ENCODE measurements at places on chromosomes 2 and 18.

GRCh38 chr18:41613003-41613609 is 341.9 kb upstream of the PIK3C3 start:
- DNase-seq: no peak

GRCh38 chr2:144771348-144771747 is 251.4 kb upstream of the ZEB2 start:
- no peak for DNase-seq

DNA sequence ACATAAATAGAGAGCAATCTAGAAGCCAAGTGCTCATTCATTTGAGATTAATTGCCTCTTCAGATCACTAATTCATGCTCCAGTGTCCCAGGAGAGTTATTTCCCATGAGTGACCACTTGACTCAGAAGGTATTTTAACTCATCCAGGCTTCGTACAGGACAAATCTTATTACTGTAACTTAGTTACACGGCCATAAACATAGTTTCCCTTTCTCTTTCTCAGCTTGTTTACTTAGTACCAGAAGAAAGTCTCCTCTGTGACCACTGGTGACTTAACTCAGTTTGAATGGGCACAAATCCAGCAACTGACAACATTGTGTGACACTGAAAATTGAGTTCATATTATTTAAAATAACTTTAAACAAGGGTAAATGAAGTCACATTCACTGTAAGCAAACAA is 25.3 kb downstream of the MMADHC start:
- DNase-seq: no peak

- DNase-seq: peak; percentile 19
These were observed 156.1 kb downstream of the TPGS2 start for GRCh38 chr18:36672437-36673344.

DNA sequence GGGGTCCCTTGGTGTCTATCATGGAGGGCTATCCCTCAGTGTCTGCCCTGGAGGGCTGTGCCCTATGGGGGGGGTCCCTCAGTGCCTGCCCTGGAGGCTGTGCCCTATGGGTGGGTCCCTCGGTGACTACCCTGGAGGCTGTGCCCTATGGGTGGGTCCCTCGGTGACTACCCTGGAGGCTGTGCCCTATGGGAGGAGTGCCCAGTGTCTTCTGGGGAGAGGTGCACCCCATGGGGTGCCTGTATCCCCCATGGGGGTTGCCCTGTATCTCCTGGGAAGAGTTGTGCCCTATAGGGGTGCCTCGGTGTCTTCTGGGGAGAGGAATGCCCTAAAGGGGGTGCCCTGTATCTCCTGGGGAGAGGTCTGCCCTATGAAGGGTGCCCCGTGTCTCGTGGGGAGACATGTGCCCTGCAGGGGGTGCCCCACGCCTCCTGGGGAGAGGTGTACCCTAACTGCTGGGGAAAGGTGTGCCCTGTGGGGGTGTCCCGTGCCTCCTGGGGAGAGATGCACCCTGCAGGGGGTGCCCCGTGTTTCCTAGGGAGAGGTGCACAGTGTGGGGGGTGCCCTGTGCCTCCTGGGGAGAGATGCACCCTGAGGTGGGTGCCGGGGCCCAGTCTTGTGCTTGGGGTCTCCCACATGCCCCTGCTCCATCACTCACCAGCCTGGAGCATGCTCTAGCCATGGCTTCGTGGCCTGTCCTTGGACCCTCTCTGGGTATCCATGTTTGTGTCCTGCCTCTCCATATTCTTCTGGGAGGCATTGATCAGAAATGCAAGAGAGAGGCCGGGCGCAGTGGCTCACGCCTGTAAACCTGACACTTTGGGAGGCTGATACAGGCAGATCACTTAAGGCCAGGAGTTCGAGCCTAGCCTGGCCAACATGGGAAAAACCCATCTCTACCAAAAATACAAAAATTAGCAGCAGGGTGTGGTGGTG is 215.6 kb downstream of the HDAC4 start:
- no peak for DNase-seq

GRCh38 chr2:68907920-68908253 is 36.7 kb upstream of the BMP10 start:
- no peak for DNase-seq

DNA sequence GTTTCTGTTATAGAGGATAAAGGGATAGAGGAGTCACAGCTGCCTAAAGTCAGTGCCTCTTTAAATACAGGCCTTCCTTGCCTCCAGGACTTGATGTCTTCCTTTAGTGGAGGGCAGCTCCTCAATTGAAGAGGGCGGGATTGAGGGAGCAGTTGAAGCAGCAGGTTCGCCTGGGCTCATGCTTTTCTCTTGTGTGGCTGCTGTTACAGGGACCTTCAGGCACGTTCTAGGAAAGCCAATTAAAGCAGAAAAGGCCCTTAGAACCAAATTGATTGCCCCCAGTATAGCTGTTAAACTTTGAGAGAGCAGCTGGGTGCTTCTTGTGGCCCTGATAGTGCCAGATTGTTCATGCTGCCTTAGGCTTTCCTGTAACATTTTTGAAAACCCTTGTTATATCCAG is 42.0 kb upstream of the LTBP1 start:
- no peak for DNase-seq

GRCh38 chr2:38778687-38779082 is 675 bp downstream of the GEMIN6 start:
- DNase-seq: no peak

DNA sequence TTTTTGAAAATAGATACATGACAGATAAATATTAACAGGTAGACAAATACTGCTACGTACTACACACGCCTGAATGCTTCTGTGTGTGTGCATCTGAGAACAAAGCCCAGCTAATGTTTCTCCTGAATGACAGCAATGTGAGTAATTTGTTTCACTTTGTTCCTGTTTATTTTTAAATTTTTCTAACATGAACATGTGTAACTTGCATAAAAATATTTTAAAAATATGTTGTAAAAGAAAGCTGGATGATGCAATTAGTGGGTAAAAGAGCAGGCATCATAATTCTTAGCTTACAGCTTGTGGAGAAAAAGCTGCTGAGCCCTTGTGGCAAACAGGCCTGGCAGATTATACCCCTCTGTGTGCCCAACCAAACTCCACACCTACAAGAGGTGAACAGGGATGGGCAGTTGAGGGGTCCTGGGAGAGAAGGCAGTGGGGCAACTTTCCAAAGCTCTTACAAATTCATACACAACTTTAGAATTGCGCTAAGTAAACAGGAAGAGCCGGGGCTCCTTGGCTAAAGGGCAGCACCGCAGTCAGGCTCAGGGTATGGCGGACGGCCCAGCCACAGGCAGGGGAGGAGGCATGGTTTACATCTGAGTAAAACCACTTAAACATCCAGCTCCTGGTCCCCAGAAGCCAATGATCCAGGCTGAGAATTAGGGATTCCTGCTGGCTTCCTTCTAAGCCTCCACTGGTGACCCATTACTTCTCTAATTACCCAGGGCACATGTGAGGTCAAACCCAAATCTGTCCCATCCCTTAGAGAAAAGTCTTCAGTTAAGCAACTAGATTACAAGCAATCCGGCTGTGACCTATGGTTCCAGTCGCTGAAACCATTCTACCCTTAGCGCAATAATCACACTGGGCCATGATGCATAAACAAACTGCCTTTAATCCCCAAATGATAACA is 14.0 kb downstream of the PXDN start:
- DNase-seq: no peak

GRCh38 chr18:23276451-23276850 is 141.2 kb downstream of the CABLES1 start:
- no peak for DNase-seq

Measured in right kidney (tissue), 9 donors.